ENCODE measurements at places on chromosomes 4 and X. TPM values are rescaled to one million over a fixed set of nuclear protein-coding genes. Genes with fewer than 3 reads are reported as not detected.
A peak's percentile ranks its signal among the peaks of the same experiment; 100 is the strongest.

DNA sequence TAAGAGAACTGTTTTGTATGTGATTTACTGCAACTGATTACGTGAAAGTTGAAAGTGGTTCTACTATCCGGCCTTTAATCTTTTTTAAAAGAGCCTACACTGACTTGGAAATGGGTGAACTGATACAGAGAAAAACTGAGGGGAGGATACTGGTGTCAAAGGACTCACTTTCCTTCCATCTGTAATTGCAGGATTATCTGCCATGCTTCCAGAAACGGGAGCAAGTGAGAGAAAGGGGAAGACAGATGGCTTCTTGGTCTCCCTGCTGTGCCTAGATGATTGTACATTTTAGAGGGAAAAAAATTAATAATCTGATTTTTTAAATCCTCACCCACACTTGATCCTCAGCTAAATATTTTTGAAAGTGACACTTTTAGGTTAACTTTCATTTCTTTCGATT lies 88.3 kb upstream of the GRID2 start:
- DNase-seq: no peak

NALF2 gene
- total RNA-seq: not detected

- DNase-seq: no peak
Observed at GRCh38 chrX:18389966-18390365, 35.4 kb upstream of the CDKL5 start.

GRCh38 chrX:135556055-135556454 lies 35.6 kb downstream of the INTS6L start:
- DNase-seq: no peak

ELK1 gene
- total RNA-seq: 33.2 TPM

DNA sequence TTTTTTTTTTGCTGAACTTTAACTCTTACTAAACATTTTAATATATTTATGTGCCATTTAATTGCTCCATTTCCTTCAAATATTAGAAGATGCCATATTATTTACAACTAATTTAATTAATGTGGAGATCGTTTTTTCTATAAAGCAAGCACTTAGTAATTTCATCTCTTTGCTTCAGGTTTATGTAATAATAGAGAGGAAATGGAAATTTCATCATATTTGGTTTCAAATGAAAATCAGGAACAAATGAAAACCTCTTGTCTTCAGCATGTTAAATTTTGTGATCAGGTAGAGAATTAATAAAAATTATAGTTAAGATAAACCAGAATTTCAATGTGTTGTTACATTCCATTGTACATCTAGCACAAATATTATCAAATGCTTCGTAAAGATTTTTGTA lies 120.1 kb downstream of the SYNPO2 start:
- no peak for DNase-seq

BMX gene
- not detected for total RNA-seq

- DNase-seq: no peak
Observed at GRCh38 chr4:146709956-146710355, 71.3 kb downstream of the POU4F2 start.

DNA sequence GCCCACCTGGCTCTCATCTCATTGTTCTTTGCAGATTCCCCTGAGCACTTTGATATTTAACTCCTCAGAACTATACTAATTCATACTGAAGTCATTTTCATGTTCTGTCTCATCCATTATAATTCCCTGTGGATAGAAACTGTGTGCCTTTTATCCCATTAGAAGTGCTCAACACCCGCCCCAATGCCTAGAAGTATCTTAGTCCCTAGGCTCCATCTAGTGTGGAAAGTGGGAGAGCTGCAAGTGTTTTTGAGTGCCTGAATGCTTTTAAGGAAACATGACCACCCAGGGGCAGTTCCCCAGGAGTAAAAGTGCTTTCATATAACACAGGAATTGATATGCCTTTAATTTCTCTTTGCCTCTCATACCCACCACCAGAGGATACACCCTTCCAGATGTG lies 117.0 kb downstream of the CHRDL1 start:
- no peak for DNase-seq

MAGEA10 gene
- total RNA-seq: not detected

- DNase-seq: no peak
Observed at GRCh38 chr4:109327641-109328040, 25.2 kb upstream of the COL25A1 start.

EGFL6 gene
- not detected for total RNA-seq

GRCh38 chr4:139734201-139734874 lies 68.7 kb downstream of the MGST2 start:
- DNase-seq: no peak

GRCh38 chrX:136909706-136910564 lies 29.4 kb upstream of the RBMX start:
- peak; percentile 85 for DNase-seq

- DNase-seq: no peak
Observed at GRCh38 chr4:4541040-4541631, 712 bp downstream of the STX18 start.

TEX13C gene
- not detected for total RNA-seq

DNA sequence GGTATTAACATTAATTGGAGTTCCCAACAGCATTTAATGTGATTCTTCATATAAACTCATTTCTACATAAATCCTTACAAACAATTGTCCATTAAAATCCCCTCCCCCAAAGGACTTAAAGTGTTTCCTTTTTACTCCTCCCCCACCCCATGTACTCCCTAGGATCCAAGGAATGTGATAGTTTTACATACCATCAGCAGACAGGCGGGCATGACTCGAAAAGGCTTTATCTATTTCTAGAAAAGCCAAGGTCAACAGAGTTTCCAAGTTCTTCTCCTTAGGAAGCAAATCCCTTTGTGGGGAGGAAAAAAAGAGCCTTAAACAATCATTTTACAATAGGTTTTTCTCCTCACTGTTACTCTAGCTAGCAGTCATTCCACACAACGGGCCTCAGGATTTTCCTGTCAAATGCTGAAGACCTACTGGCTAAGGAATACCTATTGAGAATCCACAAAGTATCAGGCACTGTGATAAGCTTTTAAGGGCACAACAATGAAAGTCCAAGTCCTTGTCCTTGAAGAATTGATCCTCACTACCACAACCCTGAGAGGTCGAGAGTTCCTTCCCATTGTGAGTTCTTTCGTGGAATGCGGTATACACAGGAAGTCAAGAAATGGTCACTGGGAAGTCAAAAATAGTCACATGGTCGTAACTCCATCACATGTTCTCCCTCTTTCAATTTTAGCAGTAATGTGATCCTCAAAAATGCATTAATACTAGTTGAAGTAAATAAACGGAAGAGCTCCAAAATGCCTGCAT lies 7.2 kb downstream of the PPM1K start:
- DNase-seq: no peak

All from MG63 (cell line).